ENCODE measurements at places on chromosomes 1 and 21.
A peak's percentile ranks its signal among the peaks of the same experiment; 100 is the strongest.

- DNase-seq, result no peak
These were observed 4.7 kb upstream of the C1orf174 start for GRCh38 chr1:3904843-3905185.

- DNase-seq, result no peak
These were observed 6.8 kb upstream of the KPNA6 start for GRCh38 chr1:32100807-32101708.

- DNase-seq, result peak; percentile 72
These were observed 378 bp upstream of the SMIM1 start for GRCh38 chr1:3772027-3772714.

- no peak for DNase-seq
These were observed 164.4 kb upstream of the DPT start for GRCh38 chr1:168893359-168893801.

GRCh38 chr1:76219366-76219818 is 144.8 kb downstream of the ST6GALNAC3 start:
- DNase-seq, result no peak

DNA sequence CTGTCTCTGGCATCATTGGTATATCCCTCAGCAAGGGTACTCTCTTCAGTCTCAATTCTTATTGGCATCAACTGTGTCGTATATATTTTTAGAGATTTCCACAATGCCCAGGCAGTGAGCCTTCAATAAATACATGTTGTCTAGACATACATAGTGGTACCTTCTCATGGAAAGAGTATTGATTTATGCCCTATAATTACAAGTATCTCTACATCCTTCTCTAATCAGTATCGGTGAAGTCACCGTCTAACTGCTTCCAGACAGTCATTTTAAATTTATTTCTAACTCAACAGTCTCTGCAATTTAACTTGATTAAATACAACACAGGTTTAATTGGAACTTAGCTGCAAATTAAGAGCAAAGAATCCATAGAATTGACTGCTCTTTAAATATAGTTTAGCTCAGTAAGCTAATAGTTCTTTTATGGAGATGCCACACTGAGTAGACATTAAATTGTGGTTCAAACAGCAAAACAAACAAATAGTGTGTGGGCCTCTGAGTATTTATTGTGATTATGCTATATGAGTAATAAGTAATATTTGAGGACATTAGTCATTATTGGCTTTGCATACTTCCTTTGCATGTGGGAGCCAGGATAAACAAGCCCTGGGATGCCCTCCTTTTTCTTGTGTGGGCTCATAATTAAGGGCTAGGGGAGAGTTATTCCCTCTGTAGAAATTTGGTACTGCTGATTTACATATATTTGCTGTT is 126.9 kb upstream of the DUSP10 start:
- DNase-seq, result no peak

GRCh38 chr1:118297521-118297920 is 112.5 kb upstream of the SPAG17 start:
- no peak for DNase-seq

DNA sequence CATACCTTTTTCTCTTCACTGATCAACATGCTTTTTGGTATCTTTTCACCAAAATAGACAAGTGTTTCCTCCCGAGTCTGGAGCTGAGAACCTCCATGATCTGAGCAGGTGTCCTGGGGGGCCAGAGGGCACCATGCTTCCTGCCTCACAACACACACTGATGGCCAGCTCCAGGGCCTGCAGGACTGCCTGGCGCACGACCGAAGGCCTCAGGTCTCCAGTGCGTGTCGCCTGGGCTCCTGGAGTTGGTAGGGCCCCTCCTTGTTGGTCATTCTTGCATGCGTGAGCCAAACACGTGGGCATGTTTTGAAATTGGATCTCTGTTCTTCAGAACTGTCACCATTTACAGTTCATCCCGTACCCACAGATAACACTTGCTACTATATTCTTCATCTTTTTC is 64.4 kb downstream of the SLC37A1 start:
- no peak for DNase-seq

- no peak for DNase-seq
These were observed 2.8 kb upstream of the LSM10 start for GRCh38 chr1:36400514-36400824.

DNA sequence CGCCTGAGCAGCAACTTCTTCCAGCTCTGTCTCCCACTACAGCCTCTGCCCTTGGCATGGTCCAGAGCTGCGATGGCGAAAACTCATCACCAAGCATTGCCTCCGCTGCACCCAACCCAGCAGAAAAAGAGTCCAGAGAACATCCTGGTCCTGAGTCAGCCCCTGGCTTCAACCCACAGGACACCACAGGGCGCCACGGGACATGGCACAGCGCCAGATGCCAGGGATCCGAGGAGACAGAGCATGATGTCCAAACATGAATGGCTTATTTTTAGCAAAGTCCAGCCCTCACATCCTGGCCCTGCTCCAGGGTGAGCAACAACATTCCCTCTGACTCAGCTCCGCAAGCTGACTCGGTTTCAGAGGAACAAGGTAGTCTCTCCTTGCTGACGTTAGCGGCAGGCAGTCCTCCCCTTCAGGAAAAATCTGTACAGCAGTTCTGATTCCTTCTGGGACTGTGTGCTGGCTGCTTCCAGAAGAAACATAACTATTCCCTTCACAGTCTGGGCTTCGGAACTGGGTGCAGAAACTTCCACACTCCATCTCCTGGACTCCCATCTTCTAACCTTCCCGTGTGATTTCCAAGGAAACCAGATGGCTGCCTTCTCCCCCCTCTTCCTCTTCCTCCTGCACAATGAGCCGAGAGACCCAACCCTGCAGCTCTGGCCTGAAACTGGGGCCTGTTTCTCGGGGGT is 131.3 kb downstream of the TOMM20 start:
- DNase-seq, result no peak

DNA sequence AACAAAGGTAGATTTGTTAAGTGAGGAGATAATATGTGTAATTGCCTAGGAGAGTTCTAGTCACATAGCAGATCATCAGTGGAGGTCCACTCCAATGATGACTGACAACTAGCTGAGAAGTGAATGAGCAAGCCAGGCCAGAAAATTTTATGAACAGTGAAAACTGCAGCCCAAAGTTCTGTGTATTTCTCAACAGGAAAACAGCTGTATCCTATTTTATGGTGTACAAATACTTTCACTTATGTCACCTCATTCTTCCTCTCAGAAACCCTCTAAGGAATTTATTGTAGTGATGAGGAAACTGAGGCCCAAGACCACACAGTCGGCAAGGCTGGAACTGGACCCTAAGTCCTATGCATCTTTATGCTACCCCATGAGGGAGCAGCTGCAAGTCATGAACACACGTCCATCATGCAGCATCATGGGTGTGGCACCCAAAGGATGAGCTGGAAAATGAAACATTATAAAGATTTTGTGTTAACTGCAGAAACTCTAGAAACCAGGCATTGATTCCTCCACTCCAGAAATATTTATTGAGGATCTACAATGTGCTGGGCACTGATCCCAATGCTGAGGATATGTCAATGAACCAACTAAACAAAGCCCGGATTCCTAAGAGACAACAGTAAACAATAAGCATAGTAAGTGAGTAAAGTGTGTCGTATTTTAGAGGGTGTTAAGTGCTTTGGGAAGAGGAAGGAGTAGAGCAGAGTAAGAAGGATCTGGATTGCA is 99.5 kb upstream of the DUSP10 start:
- DNase-seq, result no peak

DNA sequence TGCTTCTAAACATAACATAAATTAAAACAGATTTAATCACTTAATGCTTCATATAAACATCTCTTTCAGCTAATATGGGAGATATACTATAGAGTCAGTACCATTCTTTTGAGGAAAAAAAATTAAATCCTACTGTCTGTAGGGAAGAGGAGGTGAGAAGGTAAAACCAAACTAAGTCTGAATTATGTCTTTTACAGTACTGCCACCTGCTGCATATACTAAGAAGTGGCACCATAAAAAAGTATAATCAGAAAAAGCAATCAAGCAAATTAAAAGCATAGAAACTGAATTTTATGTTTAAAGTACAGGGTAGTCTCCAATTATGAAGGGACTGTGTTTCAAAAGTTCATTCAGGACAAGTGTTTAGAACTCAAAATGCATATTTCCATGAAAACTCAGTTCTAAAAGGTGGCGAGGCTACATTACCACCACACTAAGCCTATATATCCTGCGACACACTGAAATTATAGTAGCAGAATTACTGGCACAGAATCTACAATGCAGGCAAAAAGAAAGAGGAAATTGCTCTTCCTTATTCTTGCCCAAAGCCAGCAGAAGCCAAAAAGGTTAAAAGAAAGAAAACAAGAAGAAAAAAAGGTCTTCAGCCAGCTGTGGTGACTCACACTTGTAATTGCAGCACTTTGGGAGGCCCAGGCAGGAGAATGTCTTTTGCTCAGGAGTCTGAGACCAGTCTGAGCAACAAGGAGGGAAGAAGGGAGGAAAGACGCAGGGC is 9.0 kb downstream of the NSL1 start:
- DNase-seq, result no peak

DNA sequence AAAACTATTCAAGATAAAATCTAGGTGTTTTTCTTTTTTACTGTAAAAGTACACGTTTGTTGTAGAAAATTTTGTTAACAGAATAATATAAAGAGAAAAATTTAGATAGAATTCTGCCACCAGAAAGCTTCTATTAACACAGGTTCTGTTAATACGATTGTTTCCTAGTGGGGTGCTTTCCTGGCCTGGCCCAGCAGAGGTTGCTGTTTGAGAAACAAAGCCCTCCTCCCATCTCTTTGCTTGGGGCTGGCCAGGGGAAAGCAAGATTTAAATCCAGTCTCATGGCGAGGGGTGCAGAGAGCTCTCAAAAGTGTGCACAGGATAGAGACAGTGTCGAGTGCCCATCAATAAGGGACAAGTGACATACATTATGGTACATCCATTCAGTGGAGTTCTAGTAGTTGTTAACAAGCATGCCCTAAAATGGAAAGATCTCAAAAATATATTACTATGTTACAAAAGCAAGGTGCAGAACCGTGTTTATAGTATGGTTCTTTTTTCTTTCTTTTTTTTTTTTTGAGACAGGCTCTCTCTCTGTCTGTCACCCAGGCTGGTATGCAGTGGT is 14.6 kb upstream of the ACBD3 start:
- DNase-seq, result no peak

GRCh38 chr21:46284733-46285132 is 678 bp downstream of the MCM3AP start:
- no peak for DNase-seq

- DNase-seq, result no peak
These were observed 621.0 kb downstream of the ADGRL2 start for GRCh38 chr1:82421782-82422181.

DNA sequence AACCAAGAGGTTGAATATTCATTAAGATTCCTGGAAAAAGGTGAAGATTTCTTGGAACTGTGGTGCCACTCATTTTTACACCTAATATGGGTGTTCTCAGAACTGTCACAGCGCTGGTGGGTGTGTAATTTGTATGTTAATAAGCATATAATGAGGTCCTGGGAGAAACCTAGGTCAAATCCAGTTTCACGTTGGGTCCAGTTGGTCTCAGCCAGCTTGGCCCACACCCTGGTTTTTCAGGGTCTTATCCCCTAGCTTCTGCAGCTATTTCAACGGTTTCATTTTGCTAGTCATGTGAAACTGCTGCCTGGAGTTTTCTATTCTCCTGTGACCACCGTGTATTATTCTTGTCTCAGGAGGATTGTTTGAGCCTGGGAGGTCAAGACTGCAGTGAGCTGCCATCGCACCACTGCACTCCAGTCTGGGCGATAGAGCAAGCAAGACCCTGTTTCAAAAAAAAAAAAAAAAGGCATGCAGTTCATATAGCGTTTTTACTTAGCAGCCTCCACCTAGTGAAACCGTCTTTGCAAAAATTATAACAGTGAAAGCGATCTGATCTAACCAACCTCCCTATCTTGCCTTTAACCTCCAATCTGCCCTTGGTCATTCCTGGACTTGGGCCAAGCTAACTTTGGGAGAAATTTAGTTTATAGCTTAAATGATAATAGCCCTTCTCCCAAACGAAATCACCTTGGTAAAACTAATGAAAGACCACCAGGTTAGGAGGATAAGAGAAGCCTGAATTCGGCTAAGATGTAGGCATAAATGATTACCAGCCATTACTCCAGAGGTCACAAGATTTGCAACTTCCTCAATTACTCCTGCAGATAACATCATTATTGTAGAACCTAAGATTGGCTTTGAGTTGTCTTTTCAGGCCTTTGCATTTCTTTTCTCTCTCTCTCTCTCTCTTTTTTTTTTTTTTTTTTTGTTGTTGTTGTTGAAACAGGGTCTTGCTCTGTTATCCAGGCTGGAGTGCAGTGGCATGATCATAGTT is 44.0 kb downstream of the PTAFR start:
- DNase-seq, result no peak

DNA sequence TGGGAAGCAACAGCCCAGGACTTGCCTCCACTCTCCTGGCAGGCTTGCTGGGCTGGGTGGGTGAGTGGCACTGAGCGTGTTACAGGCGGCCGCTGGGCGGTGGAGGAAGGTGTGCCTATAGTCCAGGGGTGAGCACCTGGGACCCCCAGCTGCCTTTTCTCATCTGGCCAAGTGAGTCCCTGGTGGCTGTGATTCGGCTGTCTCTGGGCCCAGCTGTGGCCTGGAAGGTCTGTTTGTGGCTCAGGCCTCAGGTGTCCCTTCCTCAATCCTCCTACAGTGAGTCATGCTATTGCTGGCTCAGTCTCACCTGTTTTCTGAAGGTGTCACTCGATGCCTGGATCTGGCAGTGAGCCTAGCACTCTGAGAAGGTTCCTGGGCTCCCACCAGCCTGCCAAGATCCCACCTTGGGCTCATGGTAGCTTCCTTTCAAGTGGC is 564.2 kb downstream of the PTPRU start:
- DNase-seq, result no peak

DNA sequence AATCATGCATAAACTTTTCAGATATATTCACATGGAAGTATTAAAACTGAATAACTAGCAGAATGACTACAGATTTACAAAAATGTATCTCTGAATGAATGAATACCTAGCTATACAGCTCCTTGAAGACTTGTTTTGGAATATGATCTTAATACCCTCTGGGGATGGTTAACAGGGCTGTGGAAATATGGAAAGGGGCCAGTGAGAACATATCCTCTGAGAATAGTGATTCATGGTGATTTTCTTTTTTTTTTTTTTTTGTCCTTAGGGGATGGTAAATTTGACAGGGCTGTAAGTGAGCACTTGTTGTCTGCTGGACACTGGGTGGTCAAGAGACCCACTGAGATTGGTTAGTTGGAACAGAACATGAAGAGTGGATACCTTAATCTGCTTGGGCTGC is 80.7 kb upstream of the HP1BP3 start:
- no peak for DNase-seq

DNA sequence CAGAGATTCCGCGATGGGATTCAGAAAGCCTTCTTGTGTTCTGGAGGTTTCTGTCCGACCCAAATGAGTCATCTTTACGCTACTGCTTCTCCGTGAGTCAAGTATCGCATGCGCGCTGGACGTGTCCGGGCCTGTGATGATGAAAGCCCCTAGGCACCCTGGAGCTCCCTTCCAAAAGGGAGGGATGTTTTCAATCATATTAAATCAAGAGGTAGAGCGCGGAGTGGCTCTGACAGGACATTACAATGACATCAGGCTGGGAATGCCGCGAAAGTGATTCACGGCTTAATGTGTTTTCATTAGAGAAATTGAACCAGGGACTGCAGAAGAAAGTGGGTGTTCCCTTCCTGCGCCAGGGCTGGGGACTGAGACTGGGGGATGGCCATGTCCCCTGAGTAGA is 48.5 kb downstream of the AJAP1 start:
- DNase-seq, result no peak

- DNase-seq, result no peak
These were observed 394.8 kb downstream of the USP25 start for GRCh38 chr21:16124378-16125138.

- no peak for DNase-seq
These were observed 306.2 kb downstream of the NFIA start for GRCh38 chr1:61388566-61388965.

- no peak for DNase-seq
These were observed 38.9 kb downstream of the EIF2D start for GRCh38 chr1:206573319-206573718.

GRCh38 chr1:101162300-101162699 is 74.5 kb upstream of the S1PR1 start:
- no peak for DNase-seq

All from stimulated activated CD8-positive, alpha-beta memory T cell treated with anti-CD3 and anti-CD28 coated beads, Interleukin-12 subunit alpha, Interleukin-12 subunit beta, amount 100 ng/mL, for 4 hours (primary cell).